A549 treated with ZK216348 at 1 μM for 4 hours (cell line): ENCODE measurements at places on chromosomes 5 and 9. TPM values are rescaled to one million over a fixed set of nuclear protein-coding genes. Genes with fewer than 3 reads are reported as not detected.

The ANKDD1B gene
- total RNA-seq = 0.14 to 0.17 TPM in 2 of 5 replicates, not detected in the others

The YIPF5 gene
- total RNA-seq = 68.0 to 82.0 TPM (median 71.1 TPM) in 5 replicates

The GABRA6 gene
- total RNA-seq = not detected in 5 replicates

The GAS1 gene
- 0.08 to 0.22 TPM (median 0.16 TPM) in 4 of 5 replicates, not detected in the other for total RNA-seq

The RAD23B gene
- 88.2 to 128 TPM (median 111 TPM) in 5 replicates for total RNA-seq

The FAM153A gene
- total RNA-seq = not detected in 5 replicates

The FAM81B gene
- not detected in 5 replicates for total RNA-seq

The RNF130 gene
- 36.9 to 45.0 TPM (median 42.5 TPM) in 5 replicates for total RNA-seq

The ZFP37 gene
- 1.4 to 2.1 TPM (median 1.5 TPM) in 5 replicates for total RNA-seq

The CAVIN4 gene
- 0.38 to 0.86 TPM (median 0.56 TPM) in 5 replicates for total RNA-seq

The PTGDS gene
- total RNA-seq = 0.33 to 0.56 TPM (median 0.45 TPM) in 4 of 5 replicates, not detected in the other

The ADRA1B gene
- 14.0 to 23.5 TPM (median 19.1 TPM) in 5 replicates for total RNA-seq

The IRX1 gene
- not detected in 5 replicates for total RNA-seq

The SLC27A6 gene
- total RNA-seq = 0.06 to 0.10 TPM in 2 of 5 replicates, not detected in the others

The PLGRKT gene
- total RNA-seq = 17.6 to 35.7 TPM (median 22.0 TPM) in 5 replicates

The MPDZ gene
- 10.6 to 13.4 TPM (median 13.0 TPM) in 5 replicates for total RNA-seq

The IGIP gene
- total RNA-seq = 0.88 to 1.0 TPM (median 0.95 TPM) in 5 replicates
